Activated effector memory CD4-positive, alpha-beta T cell treated with Interleukin-2 at 50 U/mL for 16 hours (primary cell): ENCODE measurements at places on chromosomes 6 and 20.
A peak's percentile ranks its signal among the peaks of the same experiment; 100 is the strongest.

DNA sequence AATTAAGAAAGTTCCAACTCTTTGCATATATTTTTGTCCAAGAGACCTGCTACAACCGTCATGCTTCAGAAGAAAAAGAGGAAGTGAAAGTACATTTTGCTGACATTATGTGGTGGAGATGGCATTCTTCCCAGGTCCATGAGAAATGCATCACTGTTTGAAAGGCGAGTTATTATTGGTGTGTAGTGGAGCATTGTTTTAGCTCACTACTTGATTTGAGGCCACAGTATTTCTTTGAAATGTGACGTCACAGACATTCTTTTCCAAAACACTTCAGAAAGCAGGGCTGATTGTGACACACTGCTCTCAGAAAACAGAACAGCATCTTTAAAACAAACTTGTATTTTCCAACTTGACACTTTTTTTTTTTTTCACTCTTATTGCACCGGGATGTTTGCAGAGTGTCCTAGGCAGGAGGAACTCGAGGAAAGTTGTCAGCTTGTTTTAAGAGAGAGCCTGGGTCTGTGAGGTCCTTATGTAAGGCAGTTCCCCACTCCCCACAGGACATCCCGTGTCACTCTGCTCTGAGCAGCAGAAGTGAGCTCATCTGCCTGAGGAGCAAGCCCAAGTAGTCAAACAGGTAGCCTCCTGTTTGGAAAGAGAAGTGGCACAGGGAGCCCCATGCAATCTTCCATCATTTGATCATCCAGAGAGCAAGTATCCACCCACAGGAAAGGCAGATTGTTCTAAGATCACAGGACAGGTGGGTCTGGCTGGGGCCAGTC is 1.1 kb downstream of the SPTLC3 start:
- DNase-seq = no peak

- DNase-seq = no peak
Measured at GRCh38 chr6:46184114-46184513, 13.3 kb upstream of the ENPP5 start.

GRCh38 chr20:53773792-53774401 is 180.3 kb upstream of the ZNF217 start:
- no peak for DNase-seq

- no peak for DNase-seq
Measured at GRCh38 chr6:32224696-32225095, 829 bp upstream of the NOTCH4 start.

- peak; percentile 29 for DNase-seq
Measured at GRCh38 chr6:42390228-42390934, 61.3 kb downstream of the TRERF1 start.

DNA sequence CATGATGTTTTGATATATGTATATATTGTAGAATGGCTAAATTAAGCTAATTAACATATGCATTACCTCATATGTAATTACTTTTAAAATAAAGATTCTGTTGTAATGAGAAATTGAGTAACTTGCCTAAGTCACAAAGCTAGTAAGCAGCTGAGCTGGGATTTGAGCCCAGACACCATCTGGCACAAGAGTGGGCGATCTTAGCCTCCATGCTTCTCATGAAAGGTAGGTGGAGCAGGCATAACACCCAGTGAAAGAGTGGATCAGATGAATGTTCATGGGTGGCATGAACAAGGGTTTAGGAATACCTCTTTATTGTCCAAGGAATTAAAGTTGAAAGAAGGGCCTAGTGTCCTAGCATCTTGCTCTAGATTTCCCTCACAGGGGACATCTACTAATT is 365.4 kb downstream of the TFAP2B start:
- no peak for DNase-seq

DNA sequence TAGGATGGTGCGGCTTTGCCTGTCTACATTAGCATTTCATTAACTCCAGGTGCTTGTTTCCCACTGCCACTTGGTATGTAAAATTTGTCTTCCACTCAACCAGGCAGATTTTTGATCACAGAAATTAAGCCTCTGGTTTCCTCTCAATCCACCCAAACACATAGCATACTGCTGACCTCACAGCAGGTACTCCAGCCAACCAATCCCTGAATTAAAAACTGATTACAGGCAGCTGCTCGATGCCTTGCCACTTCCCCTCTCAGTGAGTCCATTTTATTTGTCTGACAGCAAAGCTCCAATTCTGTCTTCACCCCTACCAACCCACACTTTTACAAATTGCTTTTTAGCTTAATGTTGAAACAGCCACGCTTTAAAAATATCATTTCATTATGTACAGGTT is 95.2 kb downstream of the PLCB1 start:
- DNase-seq = no peak

DNA sequence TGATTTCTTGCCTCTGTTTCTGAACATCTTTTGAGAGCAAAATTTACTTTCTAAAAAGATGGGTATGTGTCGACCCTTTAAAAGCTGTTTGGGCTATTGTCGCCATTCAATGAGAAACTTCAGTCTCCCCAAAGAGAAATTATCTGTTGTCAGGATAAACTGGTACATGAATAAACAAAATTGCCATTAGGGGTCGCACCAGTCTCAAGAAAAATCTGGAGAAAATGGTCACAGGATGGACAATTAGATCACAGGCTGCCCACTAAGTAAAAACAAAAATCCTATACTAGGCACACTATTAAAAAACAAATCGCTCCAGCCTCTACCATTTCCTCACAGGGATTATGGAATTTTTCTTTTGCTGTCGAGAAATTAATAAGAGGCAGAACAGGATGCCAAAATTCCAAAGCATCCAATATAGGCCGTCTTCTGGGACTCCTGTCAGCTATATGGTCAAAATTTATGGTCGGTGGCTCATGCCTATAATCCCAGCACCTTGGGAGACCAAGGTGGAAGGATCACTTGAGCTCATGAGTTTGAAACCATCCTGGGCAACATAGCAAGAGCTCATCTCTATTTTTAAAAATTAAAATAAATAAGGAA is 5.5 kb upstream of the HLA-E start:
- no peak for DNase-seq

- no peak for DNase-seq
Measured at GRCh38 chr6:106608080-106608668, 21.1 kb downstream of the RTN4IP1 start.
